Activated gamma-delta T cell treated with anti-CD3 and anti-CD28 coated beads, Interleukin-2, amount 50 U/mL, for 16 hours (primary cell): ENCODE measurements at places on chromosomes 6 and 20.

- no peak for DNase-seq
Measured at GRCh38 chr6:60867548-60867947, 1418.5 kb downstream of the KHDRBS2 start.

- no peak for DNase-seq
Measured at GRCh38 chr6:154276810-154277628, 79.6 kb downstream of the IPCEF1 start.

DNA sequence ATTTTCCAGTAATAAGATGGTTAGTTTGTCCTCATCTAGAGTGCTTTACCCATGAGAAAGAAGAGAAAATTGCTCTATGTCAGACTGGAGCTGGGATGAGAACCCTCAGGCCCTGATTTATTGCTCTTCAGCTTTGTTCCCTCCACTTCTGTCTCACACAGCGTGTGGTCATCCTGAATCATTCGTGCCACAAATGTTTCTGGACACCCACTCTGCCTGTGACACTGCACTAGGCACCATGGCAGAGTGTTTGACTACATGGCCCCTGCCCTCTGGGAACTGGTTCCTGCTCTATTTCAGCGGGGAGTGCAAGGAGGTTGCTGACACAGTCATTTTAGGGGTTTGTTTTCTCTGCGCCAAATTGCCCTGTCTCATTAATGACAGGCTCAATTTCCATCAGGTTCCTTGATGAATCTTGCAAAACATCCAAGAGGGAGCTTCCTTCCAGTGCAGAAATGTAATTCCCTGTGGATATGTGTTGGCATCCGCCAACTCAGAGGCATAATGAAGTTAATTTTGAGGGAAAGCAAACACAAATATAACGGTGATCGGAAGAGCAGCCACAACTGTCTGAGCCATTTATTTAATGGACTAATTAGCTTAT lies 207.5 kb downstream of the CLIC5 start:
- no peak for DNase-seq

DNA sequence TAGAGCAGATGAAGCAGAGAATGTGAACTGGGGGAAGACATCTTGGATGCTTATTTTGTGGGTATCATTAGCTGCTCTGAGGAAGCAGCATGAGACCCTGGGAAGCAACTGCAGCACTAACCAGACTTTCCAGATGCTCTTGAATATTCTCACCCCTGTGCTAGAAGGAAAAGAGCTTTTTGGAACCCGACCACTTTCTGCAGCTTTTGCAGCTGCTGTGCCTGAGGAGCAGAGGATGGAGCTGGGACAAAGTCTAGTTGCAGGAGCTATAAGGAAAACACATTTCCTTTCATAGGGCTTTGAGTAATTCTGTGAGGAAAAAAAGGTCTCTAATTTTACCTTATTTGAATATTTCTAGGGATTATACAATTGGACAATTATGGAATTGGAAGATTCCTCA lies 369.7 kb downstream of the CD109 start:
- DNase-seq: no peak

DNA sequence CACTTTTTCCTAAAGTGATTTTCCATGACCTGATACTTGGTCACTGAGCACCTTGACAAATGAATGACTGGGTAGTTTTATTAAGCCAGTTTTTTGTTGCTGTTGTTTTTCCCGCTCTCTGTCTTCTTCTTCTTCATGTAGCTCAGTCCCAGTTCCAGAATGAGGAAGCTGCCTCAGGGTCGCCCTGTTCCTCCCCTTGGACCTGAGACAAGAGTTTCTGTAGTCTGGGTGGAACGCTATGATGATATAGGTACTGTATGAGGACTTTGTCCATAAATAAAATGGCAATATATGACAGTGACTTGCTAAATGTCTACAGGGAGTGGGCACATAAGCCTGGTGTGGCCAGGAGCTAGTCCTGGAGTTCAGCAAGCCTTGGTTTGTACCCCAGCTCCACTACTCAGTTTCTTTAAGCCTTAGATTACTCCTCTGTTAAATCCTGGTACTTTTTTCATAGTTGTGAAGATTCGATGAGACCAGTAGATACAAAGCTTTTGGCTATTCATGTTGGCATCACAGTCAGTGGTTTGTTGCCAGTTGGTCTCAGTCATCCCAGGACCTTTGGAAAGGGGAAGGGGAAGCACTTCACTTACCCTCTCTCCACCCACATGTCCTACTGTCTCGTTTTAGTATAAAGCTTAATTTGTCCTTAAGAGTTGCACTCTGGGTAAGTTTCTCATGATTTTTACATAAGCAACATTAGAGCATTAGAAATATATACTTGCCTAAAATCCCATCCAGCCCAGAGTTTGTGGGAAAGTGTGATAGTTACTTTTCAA lies 11.1 kb upstream of the ADIG start:
- no peak for DNase-seq

- no peak for DNase-seq
Measured at GRCh38 chr6:27426045-27426620, 37.6 kb downstream of the ZNF391 start.

DNA sequence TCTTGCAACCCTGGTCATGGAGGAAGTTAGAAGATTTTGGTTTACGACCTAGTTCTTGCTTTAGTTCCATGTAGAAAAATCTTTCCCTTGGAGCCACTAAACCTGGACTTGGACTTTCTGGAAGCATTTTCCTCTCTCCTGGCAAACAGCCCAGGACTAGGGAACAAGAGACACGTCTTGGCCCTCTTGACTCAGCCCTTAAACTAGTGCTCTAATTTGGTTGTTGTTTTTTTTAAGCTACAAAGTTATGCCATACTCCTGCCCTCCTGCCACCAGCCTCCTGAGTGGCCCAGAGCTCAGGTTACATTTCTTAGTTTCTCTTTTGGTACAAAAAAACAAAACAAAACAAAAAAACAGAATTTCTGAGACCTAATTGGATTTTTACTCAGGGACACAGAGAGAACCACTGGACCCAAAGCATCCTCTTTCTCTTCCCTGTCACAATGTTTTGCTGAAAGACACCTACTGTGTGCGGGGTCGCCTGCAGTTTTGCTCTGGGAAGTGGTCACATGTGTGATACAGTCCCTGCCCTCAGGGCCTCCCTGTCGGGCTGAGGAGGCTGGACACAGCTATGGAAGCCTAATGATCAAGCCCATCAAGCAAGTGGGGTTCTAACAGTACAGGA lies 32.3 kb upstream of the SCUBE3 start:
- no peak for DNase-seq

- DNase-seq: no peak
Measured at GRCh38 chr6:25366903-25367545, 87.8 kb downstream of the CARMIL1 start.

GRCh38 chr6:37971711-37972390 lies 152.3 kb downstream of the ZFAND3 start:
- DNase-seq: no peak

DNA sequence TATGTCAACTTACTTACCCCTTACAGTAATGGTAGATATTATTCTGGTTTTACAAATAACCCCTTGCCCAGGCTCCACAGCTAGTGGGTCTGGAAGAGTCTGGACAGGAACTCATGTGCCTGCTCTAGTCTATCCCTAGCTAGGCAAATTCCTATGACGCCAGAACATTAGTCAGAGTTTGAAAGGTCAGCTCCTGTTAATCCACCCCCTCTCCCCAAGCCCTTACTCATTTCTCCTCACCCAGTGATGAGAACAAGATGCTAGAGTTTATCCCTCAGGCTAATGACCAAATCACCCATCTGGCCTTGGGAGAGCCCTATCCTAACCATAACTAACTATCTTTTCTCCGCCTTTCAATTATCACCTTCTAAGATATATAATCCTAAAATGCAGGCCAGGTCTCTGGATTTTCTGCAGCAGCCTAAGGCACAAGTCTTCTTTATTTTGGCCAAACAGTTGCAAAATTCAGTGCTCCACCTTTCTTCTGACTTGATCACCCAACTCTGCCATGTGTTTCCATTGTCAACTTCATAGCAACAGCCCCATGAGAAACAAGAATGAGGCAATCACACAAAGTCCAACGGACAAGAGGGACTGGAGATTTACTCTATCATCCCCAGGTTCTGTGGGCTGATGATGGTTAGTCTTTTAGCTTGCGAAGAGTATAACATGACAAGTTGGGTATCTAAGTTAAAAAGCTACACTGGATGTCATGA lies 113.3 kb downstream of the TASP1 start:
- no peak for DNase-seq

- no peak for DNase-seq
Measured at GRCh38 chr6:90892271-90892670, 305.4 kb upstream of the MAP3K7 start.

DNA sequence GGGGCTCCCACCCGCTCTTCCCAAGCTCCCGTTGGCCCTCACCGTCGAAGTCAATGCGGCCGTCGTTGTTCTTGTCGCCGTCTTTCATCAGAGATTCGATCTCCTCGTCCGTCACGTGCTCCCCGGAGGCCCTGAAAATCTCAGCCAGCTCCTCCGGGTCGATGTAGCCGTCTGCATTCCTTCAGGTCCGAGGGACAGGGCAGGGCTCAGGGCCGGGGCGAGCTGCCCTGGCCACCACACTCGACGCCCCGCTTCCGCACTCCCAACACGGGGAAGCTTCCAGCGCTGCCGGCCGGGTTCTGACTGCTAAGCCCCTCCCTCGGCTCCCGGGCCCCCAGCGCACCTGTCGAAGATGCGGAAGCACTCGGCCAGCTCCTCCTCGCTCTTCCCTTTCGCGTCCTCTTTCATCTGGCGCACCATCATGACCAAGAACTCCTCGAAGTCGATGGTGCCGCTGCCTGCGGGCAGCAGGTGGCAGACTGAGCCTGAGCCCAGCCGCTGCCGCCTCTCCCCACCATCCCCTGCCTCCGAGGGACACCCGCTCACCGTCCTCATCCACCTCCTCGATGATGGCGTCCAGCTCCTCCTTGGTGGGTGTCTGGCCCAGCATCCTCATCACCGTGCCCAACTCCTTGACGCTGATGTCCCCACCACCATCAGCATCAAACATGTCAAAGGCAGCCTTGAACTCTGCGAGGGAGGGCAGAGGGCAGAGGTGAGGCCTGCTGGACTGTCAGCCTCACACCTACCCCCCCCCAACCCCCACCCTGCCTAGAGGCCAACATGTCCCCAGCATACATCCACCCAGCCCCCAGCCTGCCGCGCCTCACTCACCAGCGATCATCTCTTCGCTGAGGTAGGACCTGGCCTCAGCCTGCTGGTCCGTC lies 2.9 kb downstream of the TNNC2 start:
- peak; percentile 30 for DNase-seq

GRCh38 chr6:80579391-80580023 lies 473.0 kb downstream of the BCKDHB start:
- DNase-seq: no peak

DNA sequence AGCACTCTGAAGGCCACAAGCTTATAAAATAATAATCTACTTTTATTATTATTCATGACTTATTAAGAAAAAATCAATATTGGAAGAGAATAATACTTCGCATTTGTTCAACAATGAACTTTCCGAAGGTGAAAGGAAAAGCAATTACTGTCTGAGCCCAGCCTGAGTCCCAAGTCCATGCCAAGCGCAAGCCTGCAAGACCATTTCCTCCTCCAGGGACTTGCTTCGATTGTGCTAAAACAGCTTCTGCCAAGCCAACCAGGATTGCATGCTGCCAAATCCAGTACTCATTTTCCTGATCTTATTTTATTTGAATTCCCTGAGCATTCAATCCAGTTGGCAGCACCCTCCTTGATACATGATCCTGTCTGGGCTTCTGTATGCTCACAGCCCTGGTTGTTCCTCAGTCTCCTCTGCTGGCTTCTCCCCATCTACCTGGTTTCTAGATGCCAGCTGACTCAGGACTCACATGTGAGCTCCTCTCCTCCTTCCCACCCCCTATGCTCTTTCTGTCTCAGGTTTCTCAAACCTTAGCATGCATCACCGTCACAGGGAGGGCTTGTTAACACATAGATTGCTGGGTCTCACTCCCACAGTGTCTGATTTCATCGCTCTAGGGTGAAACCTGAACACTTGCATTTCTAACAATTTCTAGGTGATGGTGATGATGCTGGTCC lies 55.9 kb upstream of the PSMF1 start:
- DNase-seq: no peak

DNA sequence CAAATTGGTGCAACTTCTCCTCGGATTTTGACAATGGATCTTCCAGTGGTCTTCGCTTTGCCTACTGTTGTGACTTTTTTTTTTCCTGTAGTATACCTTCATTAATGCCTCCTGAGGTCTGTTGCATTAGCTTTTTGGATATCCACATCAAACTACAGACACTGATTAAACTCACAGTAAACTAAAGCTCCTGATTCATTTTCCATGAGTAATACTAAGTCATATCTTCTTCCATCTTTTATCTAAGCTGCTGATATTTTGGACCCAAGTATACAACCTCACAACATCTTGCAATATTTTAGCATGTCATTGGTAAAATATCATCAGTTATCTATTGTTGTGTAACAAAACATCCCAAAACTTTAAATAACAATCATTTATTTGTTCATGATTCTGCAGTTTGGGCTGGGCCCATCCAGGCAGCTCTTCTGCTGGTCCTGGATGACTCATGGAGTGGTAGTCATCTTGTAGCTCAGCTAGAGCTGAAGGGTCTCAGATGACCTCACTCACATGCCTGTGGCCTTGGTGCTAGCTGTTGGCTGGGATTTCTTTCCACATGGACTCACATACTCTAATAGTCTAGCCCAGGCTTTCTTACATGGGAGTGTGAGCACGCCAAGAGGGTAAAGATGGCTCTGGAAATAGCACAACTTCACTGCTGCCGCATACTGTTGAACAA lies 78.3 kb upstream of the SRSF6 start:
- DNase-seq: no peak

DNA sequence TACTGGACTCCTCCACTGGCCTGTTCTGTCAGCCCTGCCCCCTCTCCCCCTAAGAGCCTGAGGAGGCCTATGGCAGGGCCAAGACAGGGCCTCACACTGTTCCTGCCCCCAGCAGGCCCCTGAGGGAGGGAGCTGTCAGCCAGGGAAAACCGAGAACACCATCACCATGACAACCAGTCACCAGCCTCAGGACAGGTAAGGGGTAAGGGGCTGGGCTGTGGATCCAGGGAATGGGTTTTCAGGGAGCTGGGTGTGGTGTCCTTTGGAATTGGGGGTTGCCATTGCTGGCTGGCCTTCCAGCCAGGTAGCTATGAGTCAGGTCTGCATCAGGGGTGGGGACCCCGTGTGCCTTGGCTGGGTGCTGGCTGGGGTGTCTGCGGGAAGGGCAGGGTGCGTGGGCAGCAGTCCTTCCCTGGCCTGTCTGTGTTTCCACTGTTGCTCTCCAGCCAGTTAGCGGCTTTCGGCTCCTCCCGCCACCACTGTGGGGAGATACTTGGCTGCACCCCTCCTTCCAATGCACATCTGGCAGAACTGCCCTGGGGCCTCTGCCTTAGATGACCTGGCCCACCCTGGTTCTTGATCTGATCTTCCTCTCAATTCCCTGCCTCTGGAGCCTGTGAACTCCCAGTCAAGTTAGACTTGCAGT lies 3.9 kb downstream of the SLC29A1 start:
- no peak for DNase-seq

DNA sequence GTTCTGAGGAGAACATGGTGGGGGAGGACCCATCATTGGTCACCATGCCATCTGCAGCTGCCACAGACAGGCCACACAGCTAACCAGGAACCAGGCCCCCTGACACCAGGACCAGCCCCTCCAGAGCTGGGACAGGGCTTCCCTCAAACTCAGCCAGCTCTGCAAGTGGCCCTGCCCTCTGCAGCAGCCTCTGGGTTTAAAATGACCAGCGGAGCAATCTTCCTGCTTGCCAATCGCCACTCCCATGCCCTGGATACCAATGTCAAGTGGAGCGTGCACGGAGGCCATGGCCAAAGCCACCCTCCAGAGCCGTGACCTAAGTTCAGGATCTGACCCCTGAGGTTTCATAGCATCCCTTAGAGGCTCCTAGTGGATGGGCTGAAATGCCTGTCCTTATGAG lies 199.4 kb downstream of the SYNDIG1 start:
- DNase-seq: no peak

- DNase-seq: no peak
Measured at GRCh38 chr6:49003348-49003747, 459.7 kb downstream of the MMUT start.
